Activated CD4-positive, alpha-beta T cell treated with anti-CD3 and anti-CD28 coated beads for 36 hours (primary cell): ENCODE measurements at places on chromosomes 16 and 17. TPM values are rescaled to one million over a fixed set of nuclear protein-coding genes. Genes with fewer than 3 reads are reported as not detected.

The RTN4RL1 gene
- 0.11 TPM for total RNA-seq

GRCh38 chr16:72664056-72664508, 383.8 kb downstream of the ZFHX3 start:
- no peak for DNase-seq

The TNS4 gene
- 12.8 TPM for total RNA-seq

The ARHGAP23 gene
- 0.55 TPM for total RNA-seq

DNA sequence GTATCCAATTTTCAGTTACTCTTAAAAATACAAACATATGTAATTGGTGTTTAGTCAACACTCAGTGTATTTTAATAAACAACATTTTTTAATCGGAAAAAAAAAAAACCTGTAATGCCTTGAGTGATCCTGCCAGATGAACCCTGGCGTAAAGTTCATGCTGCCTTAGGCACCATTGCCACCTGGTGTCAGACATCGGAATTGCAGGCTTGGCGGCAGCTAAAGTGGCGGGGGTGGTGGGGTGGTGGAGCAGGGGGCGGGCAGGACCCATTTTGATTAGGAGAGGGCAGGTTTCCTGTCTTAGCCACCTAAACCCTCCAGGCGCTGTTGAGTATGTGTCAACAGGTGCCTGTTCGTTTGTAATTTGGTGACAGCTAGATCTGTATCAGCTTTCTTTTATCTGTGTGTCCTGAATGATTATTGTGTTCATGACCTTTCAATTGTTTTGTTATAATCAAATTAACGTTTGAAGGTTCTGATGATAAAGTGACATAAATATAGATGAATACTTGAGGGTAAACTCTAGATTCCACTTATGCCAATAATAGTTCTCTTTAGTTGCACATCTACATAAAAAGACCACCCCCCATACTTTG, 588.7 kb downstream of the CDH13 start:
- DNase-seq = peak; percentile 79

DNA sequence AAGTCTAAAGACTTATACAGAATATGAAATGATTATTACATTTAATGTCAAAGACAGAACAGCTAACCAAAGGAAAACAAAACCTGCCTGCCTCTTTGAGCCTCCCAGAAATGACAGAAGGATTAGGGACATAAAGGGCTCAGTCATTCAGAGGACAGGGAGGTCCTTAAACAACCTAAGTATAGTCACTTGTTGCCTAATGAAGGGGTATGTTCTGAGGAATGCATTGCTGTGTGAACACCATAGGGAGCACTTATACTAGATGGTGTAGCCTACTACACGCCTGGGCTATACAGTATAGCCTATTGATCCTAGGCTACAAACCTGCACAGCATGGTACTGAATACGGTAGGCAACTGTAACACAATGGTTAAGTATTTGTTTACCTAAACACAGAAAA, 106.4 kb downstream of the PARN start:
- no peak for DNase-seq

The CHRNE gene
- total RNA-seq = 0.84 TPM

The TBC1D3H gene
- total RNA-seq = not detected

DNA sequence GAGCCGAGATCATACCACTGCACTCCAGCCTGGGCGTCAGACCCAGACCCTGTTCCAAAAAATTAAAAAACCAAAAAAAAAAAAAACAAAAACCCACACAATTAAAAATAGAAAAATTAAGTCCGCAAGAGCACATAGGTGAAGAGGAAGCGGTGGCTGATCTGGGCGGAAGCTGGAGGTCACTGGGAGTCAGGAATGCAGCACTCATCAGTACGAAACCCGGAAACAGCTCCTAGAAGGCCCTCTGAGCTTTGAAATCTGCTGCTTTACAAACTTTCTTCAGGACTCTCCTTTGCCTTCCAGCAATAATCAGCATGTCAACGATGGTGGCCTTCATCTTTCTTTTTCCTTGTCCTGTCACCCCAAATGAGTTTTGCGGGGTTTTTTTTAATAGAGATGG, 29.5 kb downstream of the TRAP1 start:
- no peak for DNase-seq

The HIGD1B gene
- not detected for total RNA-seq

The IL32 gene
- total RNA-seq = 1,864 TPM

The ABCC3 gene
- total RNA-seq = not detected

The ARSG gene
- total RNA-seq = 7.8 TPM

The PGAP3 gene
- total RNA-seq = 11.9 TPM

The INCA1 gene
- 0.28 TPM for total RNA-seq

The GPRC5C gene
- total RNA-seq = 0.97 TPM

DNA sequence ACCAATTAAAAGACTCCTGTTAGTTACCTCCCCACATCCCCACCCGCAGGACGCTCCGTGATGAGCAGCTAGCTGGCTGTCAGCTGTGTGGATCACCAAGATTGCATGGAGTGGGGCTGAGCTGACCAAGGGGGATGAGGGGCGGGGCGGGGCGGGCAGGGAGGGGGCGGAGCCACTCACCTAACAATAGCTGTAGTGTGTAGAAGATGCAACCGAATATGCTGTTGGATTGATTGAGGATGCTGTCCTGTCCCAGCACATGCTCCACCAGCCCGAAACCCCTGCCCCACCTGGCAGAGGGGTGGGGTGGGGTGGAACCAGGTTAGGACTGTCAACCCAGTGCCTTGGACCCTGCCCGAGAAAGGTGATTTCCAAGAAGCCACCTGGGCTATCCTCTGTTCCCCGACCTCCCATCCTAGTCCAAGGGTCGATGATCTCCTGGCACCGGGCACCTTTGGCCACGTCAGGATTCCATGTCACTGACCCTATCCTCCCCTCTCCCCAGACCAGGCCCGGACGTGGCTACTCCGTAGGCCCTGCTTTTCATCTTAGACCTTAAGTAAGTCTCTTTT, 1.4 kb downstream of the VKORC1 start:
- peak; percentile 44 for DNase-seq

The CD300E gene
- total RNA-seq = not detected

DNA sequence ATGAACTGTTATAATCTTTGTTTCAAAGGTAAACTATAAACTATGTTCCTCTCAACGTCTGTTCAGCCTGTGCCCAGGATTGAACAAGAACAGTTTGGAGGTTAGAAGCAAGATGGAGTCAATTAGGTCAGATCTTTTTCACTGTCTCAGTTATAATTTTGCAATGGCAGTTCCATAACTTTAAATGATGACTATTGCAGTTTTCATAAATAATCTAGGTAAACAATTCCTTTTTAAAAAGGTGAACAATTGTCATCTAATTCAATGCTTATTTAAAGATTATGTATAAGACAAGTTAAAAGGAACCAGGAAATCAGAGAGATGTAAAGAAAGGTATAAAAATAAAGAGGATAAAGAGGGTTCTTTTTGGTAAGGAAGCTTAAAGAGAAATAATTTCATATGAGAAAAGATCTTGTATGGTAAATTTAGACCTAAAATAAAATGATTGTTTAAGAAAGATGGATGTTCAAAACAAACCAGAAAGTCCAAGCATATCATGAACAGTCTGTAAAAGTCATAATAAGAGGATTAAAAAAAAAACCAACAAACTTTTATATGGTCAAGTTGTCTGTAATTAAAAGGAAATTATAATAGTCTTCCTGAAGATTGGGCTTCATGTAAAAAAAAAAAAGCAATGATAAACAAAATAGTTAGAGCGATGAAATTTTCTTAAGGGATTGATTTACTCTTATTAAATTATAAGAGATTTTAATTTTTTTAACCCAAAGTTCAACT, 6.1 kb downstream of the KRTAP4-9 start:
- no peak for DNase-seq

The ATP2A1 gene
- 3.4 TPM for total RNA-seq

The DUXB gene
- total RNA-seq = not detected

DNA sequence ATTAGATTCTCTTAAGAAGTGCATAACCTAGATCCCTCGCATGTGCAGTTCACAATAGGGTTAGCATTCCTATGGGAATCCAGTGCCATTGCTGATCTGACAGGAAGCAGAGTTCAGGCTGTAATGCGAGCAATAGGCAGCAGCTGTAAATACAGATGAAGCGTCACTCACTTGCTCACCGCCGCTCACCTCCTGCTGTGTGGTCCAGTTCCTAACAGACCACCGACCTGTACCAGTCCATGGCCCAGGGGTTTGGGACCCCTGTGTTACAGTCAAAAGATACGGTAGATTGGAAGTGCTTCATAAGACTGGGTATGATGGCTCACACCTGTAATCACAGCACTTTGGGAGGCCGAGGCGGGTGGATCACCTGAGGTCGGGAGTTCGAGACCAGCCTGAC, 2.8 kb downstream of the STAT5A start:
- no peak for DNase-seq

GRCh38 chr17:57338257-57338914, 82.1 kb downstream of the MSI2 start:
- DNase-seq = no peak

The MT1A gene
- total RNA-seq = 1.1 TPM

GRCh38 chr16:68869492-68870088, 26.3 kb downstream of the TANGO6 start:
- no peak for DNase-seq

The PAGR1 gene
- total RNA-seq = 25.6 TPM

GRCh38 chr16:28590384-28591340, 6.2 kb downstream of the SULT1A2 start:
- no peak for DNase-seq

GRCh38 chr16:80824623-80825364, 20.4 kb upstream of the CDYL2 start:
- DNase-seq = peak; percentile 57

GRCh38 chr17:78665952-78666920, 89.0 kb upstream of the DNAH17 start:
- DNase-seq = peak; percentile 76

DNA sequence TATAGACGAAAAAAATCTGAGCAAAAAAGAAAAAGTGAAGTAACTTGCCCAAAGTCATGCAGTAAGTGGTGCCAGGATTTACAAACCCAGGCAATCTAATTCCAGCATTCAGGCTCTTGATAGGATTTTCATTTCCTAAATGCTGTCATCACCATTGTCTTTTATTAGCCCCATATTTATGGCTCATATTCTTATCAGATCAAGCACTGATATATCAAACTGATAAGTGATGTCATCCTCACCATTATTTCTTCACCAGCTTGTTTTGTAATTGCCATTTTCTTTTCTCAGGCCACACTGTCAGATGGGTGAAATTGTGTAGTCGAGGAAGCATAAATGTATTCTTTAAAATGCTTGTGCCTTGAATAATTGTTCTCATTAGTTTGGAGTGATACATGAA, 1.3 kb downstream of the RAD51C start:
- no peak for DNase-seq

DNA sequence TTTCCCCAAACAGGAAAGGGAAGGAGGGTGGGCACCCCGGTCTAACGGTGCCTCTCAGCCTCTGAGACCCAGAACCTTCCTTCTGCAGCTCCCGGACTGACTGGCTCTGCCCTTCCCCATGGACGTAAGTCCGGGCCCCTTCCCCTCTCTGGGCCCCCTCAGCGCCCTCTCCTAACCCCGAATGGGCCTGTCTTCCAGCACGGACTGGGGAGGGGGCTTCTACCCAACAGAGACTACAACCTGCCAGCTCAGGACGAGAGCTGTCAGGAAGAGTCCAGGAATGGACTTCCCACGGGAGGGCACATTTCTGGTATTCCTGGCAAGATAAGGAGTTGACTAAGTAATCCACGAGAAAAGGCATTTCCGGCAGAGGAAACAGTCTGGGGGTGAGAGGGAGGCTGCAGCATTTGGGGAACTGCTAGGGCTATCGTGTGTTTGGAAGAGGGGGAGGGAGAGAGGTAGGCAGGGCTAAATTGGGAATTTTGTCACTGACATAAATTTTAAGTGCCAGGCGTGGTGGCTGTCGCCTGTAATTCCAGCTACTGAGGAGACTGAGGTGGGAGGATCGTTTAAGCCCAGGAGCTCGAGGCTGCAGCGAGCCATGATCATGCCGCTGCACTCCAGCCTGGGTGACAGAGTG, 12.1 kb upstream of the ALDOA start:
- DNase-seq = no peak

DNA sequence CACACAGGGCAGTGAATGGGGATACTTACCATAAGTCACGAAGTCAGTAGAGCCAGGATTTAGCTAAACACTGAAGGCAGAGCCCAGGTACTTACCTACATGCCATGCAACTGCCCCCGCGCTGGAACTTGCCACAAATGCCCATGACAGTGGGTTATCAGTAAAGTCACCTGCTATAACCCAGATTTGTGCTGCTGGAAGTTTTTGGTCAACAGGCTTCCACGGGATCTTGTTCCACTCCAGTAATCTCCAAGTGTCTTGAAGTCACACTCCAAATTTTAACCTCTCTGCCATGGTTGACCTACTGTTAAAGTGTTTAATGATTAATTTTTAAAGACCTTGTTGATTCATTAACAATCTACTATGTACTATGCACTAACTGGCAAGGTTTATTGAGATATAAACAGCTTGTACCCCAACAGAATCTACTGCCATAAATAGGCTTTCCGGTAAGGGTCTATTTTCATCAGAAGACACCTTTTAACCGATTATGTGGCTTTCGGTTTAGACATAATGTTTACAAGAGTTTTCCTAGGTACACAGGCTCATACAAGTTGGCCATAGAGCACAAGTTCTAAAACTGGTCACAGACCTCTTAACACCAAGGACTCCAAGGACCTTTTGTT, 6.3 kb upstream of the SLC5A11 start:
- no peak for DNase-seq

The SDK2 gene
- total RNA-seq = 0.27 TPM

- no peak for DNase-seq
Measured at GRCh38 chr17:49572806-49573420, 2.8 kb upstream of the NXPH3 start.

GRCh38 chr17:47792979-47793378, 28.6 kb downstream of the OSBPL7 start:
- no peak for DNase-seq

The RNF43 gene
- total RNA-seq = 0.71 TPM

- DNase-seq = no peak
Measured at GRCh38 chr17:55383771-55384642, 37.6 kb downstream of the MMD start.

DNA sequence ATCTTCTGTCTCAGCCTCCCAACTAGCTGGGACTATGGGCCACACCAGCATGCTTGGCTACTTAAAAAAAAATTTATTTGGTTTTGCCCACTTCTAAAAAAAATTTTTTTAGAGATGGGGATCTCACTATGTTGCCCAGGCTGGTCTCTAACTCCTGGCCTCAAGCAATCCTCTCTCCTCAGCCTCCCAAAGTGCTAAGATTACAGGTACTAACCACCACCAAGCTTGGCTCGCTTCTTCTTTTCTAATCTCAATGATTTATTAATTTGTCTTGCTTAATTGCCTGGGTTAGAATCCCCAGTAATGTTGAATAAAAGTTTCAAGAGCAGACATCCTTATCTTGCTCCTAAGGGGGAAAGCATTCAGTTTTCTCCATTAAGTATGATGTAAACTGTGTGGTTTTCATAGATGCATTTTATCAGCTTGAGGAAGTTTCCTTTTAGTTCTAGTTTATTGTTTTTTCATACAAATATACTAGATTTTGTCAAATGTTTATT, 65.8 kb upstream of the NACA2 start:
- DNase-seq = no peak

The NEUROD2 gene
- not detected for total RNA-seq

GRCh38 chr16:51085271-51085670, 65.8 kb downstream of the SALL1 start:
- DNase-seq = no peak
